Activated CD8-positive, alpha-beta memory T cell treated with anti-CD3 and anti-CD28 coated beads, Interleukin-2, amount 10 ng/mL, durations not matched to agents 7 days and 5 days (primary cell): ENCODE measurements at places on chromosomes 1 and 21.
A peak's percentile ranks its signal among the peaks of the same experiment; 100 is the strongest.

DNA sequence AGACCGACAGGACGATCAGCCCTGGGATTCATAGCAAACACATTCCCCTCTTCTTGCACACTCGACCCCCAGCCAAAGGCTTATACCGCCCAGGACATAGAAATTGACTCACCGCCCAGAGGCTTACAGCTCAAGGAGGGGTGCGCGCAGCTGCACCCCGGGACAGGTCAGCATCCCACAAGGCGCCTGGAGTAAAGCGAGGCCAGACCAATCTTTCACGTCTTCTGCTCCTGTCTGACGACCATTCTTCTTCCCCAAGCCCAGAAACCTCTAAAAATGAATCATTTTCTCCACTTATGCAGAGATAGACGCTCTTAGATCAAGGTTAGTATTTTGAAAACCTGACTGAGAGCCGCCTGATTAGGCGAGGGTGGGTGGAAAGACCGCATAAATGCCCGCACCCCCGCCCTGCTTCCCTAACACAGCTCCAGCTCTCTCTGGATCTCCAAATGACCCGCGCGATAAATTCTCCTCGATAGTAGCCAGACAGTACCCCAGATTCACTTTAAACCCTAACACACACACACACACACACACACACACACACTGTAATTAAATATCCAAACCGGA is 1.9 kb upstream of the LHX8 start:
- DNase-seq = no peak

- DNase-seq = no peak
These were observed 68.3 kb upstream of the GCLM start for GRCh38 chr1:93977598-93977945.

- no peak for DNase-seq
These were observed 8.5 kb upstream of the COL8A2 start for GRCh38 chr1:36133484-36133883.

DNA sequence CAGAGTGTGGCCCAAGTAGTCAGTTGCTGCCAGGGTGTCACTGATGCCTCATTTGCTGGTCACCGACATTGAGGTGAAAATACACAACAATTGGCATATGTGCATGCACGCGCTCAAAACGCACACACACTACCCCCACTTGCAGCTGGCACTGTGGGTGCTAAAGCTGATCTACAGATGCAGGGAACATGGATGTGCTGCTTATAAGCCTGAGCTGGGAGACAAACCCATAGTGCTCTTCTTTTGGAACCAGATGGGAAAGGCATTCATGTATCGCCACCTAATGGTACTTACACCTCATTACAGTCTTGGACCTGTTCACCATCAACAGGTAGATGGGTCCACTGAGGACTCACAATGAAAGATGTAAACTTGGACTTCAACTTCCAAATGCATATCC is 70.3 kb upstream of the CAMK1G start:
- DNase-seq = no peak

GRCh38 chr1:96682056-96682455 is 39.5 kb upstream of the PTBP2 start:
- DNase-seq = no peak

DNA sequence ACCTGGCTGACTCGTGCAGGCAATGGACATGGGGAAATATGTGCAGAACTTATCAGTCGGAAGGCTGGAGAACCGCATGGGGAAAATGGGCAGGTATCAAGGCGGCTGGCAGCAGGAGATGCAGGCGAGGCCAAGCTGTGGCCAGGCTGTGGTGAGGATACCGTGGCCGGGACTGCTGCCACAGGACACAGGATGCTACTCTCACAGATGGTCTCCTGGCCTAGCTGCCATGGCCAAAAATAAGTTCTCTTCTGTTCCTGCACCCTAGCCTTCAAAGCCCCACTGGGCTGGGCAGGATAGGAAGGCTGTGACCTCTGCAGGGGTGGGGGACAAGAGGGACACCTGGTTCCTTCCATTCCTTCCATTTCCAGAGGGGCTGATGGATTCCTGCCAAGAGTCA is 26.4 kb downstream of the TEX35 start:
- no peak for DNase-seq

- DNase-seq = no peak
These were observed 295.4 kb upstream of the USP25 start for GRCh38 chr21:15434163-15434905.

- DNase-seq = no peak
These were observed 30.6 kb downstream of the FYB2 start for GRCh38 chr1:56788588-56788987.

DNA sequence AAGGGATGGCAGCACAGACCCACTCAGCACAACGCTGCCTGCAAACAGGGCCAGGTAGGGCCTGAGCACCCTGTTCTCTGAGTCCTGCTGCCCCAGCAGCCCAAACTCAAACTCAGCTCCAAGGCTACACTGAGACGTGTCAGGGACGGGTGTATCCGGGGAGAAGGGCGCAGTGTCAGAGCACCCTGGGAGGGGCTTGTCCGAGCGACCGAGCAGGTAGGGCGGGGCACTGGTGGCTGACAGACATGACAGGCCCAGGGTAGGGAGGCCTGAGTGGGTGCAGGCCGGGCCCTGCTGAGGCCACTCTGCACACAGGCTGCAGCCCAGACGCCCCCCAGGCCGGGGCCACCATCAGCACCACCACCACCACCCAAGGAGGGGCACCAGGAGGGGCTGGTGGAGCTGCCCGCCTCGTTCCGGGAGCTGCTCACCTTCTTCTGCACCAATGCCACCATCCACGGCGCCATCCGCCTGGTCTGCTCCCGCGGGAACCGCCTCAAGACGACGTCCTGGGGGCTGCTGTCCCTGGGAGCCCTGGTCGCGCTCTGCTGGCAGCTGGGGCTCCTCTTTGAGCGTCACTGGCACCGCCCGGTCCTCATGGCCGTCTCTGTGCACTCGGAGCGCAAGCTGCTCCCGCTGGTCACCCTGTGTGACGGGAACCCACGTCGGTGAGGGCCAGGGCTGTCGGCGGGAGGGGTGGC is 5.5 kb downstream of the SCNN1D start:
- DNase-seq = no peak

GRCh38 chr21:44272284-44272858 is 10.7 kb upstream of the DNMT3L start:
- no peak for DNase-seq

GRCh38 chr1:226653311-226653921 is 85.7 kb downstream of the ITPKB start:
- peak; percentile 88 for DNase-seq

DNA sequence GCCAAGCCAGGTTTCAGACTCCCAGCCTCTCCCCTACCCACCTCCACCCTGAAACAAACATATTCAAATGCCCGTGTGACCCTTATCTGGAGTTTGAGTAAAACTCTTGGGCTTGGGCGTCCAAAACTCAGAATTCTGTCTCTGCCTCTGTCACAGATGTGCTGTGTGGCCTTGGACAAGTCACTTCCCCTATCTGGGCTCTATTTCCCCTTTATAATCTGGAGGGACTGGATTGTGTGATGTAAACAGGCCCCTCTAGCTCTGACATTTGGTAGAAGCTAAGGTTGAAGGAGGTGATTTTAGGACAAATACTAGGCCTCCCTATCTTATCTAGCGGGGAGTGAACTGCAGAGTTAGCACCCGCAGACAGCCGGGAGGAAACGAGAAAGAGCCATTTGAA is 67.5 kb downstream of the IGSF21 start:
- DNase-seq = no peak

GRCh38 chr1:48948562-48948961 is 171.9 kb upstream of the BEND5 start:
- no peak for DNase-seq

- no peak for DNase-seq
These were observed 2.8 kb downstream of the CSF1 start for GRCh38 chr1:109913360-109913879.

- peak; percentile 61 for DNase-seq
These were observed 177.2 kb downstream of the SMYD3 start for GRCh38 chr1:246329900-246330299.

GRCh38 chr1:110676970-110677369 is 2.2 kb upstream of the KCNA3 start:
- no peak for DNase-seq

GRCh38 chr1:233614743-233615521 is 1.0 kb downstream of the KCNK1 start:
- DNase-seq = no peak

DNA sequence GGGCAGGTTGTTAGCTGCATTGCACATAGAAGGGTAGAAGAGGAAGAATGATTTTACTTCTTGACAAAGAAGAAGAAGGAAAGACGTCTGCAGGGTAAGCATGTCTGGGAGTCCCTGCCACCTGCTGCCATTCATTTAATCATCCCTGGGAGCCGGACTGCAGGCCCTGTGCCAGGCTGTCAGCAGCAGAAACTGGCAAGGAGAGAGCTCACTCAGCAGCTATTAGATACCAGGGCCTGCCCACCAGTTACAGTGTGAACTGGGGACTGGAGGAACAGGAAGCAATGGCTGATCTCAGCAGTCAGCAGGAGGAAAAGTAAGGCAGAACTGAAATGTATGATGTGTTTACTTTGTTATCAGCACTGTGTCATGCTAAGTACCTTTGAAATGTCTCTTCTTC is 75.7 kb upstream of the C1orf87 start:
- no peak for DNase-seq

GRCh38 chr1:240441669-240442068 is 170.3 kb downstream of the GREM2 start:
- DNase-seq = no peak

GRCh38 chr1:226617109-226617508 is 68.5 kb downstream of the STUM start:
- no peak for DNase-seq

DNA sequence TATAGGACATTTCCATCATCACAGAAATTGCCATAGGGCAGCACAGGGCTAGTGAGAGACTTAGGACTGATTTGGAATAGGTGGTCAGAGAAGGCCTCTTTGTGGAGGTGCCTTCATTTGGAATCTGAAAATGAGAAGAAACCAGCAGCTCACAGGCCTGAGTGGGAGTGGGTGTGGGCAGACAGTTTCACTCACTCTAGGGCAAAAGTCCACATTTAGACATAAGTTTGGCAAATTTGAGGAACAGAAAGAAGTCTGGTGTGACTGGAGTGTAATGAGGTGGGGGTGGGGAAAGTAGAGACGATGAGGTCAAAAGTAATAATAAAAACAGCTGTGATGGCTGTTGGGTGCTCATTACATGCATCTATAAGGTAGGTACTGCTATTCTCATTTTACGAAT is 22.4 kb upstream of the BCAR3 start:
- DNase-seq = no peak
